ENCODE measurements at places on chromosomes 1 and 21. TPM values are rescaled to one million over a fixed set of nuclear protein-coding genes. Genes with fewer than 3 reads are reported as not detected.

DNA sequence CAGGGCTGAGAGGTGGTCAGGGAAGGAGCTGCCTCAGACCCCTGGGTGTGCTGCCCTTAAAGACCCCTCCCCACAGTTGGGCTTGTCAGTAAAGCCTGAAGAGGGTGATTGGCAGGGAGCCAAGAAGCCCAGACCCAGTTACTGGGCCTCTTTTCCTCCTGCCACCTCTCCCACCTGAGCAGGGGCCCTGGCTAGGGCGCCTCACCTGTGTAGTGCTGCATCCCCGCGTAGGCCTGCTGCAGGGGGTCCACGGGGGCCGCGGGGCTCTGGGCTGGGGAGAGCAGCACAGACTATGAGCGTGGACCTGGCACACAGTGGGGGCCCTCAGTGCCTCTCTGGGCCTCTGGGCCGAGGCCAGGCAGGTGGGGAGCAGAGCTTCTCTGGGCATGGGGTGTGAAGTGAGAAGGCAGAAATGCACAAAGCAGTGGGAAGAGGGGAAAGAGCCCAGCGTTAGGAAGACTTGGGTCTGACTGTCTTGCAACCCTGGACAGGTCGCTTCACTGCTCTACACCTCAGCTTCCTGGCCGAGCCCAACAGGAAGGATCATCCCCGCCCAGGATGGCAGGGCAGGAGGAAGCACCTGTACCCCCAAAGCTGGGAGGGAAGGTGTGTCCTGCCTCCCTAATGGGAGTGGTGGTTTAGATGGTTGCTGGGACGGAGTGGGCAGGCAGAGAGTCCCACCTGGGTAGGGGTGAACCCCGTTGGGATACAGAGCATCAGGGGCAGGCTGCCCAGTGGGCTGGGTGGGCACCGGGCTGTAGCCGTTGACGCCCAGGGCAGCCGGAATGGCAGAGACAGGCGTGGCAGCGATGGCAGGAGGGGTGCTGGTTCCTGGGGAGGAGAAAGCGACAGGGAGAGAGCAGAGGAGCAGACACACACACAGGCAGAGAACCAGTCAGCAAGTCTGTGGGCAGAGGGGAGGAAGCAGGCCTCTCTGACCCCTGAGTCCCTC, 9.9 kb downstream of the CELF3 start:
- DNase-seq = no peak

- DNase-seq = no peak
Observed at GRCh38 chr1:27536767-27537166, 46.8 kb upstream of the WASF2 start.

Gene NKAIN1
- total RNA-seq = not detected

Gene C1orf87
- not detected for total RNA-seq

Gene SPOCD1
- total RNA-seq = not detected

Data from CD8-positive, alpha-beta memory T cell (primary cell).